ENCODE measurements at places on chromosomes 5 and 9.

- no peak for DNase-seq
Measured at GRCh38 chr9:93464876-93465275, 11.5 kb upstream of the FAM120AOS start.

GRCh38 chr9:76404401-76404800 is 10.2 kb upstream of the RFK start:
- DNase-seq = no peak

GRCh38 chr5:170361616-170362015 is 27.6 kb downstream of the KCNMB1 start:
- no peak for DNase-seq

GRCh38 chr5:137313526-137314175 is 185.5 kb downstream of the SPOCK1 start:
- no peak for DNase-seq

DNA sequence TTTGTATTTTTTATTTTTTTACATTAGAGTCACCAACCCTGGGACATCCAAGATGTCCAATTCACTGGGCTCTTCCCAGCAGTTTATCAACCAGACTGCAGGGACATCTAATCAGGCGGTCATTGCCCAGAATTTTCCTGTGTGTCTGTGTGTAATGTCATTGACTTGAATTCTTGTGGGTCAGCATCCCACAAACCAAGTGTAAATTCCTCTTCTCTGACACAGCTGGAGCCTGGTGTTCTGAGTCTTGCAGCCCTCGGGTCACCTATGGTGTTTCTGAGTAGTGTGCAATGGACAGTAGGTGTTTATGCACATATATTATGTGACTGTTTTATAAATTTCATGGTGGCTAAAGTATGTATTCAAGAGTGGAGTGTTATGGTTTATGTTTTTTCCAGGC is 815.7 kb downstream of the SEMA5A start:
- no peak for DNase-seq

- DNase-seq = peak; percentile 52
Measured at GRCh38 chr5:171521679-171522078, 102.2 kb downstream of the FGF18 start.

DNA sequence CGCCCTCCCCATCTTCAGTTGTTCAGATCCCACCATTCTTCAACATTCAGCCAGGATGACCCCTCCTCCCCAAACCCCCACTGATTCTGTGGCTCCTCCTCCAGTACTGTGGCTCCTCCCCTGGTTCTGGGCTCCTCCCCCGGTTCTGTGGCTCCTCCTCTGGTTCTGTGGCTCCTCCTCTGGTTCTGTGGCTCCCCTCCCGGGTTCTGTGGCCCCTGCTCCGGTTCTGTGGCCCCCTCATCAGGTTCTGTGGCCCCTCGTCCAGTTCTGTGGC is 32.8 kb downstream of the C5orf15 start:
- no peak for DNase-seq

DNA sequence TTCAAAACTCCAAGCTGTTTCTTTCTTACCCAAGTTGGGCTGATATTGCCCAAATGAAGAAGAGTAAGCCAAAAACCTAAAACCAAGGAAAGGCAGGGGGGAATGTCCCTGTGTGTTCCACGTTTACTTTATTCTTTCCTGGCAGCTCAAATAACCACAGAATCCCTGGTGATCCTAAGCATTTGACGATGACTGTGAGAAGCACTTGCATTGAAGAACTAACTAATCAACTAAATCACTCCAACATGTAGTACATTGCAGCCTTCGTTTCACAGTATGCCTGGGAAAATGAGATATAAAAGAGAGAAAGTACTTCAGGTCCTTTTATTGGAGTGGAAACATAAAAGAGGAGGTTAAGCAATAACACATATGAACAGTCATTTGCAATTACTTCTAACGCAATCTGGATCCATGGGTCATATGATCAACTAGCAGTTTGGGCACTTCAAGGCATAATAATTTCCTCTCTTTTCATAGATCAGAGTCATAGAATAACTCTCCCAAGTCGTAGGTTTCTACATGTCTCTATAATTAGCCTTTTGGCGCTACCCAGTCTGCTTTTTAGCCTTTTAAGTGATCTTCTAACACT is 338.4 kb downstream of the TMEM167A start:
- DNase-seq = no peak

DNA sequence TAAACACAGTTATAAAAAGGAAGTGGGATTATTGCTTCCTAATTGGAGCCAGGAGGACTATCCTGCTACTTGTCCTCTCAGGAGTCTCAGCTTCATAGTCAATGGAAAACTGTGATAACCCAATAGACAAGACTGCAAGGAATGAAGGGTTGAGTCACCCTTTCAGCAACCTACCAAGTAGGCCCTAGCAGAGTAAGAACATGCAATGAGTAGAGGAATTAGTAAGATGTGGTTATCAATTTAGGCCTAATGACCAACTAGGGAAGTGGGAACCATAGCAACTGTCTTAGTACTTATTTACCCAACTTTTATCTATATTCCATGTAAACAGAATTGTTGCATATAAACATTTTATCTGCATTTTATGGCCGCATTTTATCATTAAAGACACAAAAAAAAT is 310.1 kb downstream of the RFX3 start:
- DNase-seq = no peak

- DNase-seq = no peak
Measured at GRCh38 chr5:111454198-111454622, 58.1 kb downstream of the STARD4 start.

DNA sequence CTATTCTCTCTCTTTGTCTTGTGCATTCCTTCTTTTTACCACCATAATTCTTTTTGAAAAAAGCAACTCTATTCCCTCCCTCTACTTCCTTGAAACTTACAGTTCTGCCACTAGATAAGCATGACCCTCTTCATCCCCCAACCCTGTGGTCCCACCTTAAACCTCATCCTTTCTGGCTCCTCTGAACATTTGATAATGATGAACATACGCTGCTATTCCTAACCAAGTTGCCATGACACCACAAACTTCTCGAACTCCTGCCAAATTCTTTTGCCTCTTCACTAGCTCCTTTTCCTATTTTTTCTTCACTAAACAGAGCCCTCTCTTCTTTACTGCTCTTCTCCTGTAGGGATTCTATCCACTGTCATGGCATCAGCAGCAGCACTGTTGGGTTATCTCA is 57.1 kb downstream of the MOCS2 start:
- DNase-seq = no peak

GRCh38 chr9:8653855-8654254 is 854.3 kb upstream of the DMAC1 start:
- no peak for DNase-seq

- DNase-seq = no peak
Measured at GRCh38 chr5:164052536-164053093, 547.2 kb downstream of the MAT2B start.

DNA sequence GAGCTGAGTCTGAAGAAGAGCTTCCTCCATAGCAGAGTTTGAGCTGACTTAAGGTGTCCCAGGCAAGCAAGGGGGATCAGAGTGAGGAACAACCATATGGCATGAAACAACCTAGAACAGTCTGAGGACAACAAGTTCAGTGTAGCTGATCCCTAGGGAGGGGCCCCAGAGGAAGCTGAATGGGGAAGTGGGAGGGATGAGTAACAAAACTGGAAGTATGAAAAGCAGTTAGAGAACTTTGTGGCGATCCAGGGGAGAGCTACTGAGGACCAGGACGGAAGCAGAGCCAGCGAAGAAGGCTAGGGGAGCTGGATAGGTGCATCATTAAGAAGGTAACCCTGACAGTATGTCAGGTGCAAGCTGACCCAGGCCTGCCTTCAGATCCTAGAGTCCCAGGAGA is 580.8 kb downstream of the BNC2 start:
- no peak for DNase-seq

GRCh38 chr5:891837-892393 is 686 bp downstream of the BRD9 start:
- peak; percentile 50 for DNase-seq

- DNase-seq = no peak
Measured at GRCh38 chr9:112382066-112382465, 2.2 kb downstream of the HSDL2 start.

- DNase-seq = peak; percentile 33
Measured at GRCh38 chr5:127746756-127747155, 43.6 kb downstream of the CCDC192 start.

GRCh38 chr5:115313052-115313451 is 16.6 kb upstream of the CCDC112 start:
- DNase-seq = no peak

DNA sequence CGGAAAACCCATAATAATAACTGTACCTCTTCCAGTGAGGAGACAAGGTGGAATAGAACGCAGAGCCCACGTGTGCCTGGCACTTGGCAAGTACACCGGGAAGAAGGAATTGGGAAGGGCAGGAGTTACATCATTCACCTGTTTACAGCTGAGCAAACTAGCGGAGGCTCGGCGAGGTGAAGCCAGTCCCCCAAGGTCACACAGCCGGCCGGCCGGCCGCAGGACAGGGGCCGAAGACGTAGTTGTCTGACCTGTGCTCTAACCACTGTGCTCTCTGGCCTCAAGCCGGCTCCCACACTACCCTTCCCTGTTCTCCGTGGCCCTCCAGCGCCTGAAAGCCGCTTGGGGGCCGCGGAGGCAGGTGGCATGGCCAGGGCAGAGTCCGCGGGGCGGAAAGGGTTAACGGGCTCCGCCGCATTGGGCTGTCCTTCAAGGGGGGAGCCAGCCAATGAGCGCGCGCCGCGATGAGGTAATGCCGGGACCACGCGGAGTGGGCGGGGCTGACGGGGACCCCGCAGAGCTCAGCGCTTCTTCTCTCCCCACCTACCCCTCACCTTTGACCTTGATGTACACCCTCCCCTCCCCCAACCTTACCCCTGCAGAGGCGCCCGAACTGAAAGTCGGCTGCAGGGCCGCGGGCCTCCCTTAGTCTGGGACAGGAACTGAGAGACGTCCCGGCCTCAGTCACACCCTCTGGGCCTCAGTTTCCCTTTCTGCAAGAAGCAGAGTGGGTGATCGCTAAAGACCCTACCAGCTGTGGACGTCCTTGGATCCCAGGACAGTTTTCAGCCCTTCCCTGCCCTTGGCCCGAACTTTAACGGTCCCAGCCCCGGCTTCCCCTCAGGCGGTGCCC is 125.1 kb downstream of the C9orf50 start:
- DNase-seq = peak; percentile 95

GRCh38 chr5:113217619-113218184 is 217.1 kb downstream of the TSSK1B start:
- DNase-seq = no peak

GRCh38 chr9:87585123-87585855 is 87.6 kb downstream of the DAPK1 start:
- no peak for DNase-seq

GRCh38 chr9:137311171-137311985 is 9.3 kb upstream of the NRARP start:
- DNase-seq = no peak

DNA sequence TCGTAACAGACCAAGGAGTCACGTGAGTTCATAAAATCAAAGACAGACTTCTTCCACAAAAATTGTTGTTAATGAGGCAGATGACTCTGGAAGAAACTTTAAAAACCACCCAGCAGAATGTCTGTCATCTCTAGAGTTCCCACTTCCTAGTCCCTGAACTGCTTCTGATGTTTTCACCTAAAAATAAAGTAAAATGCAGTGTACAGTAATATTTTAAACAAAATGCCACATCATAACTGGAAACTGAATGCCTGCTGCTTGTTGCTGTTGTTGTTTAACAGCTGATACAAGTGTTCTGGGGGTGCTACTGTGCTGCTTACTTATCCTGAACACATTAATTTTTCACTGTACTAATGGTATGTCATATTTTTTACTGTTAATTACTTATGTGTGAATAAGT is 577.2 kb downstream of the MTRR start:
- no peak for DNase-seq
